ENCODE measurements at places on chromosomes 6 and 20.

DNA sequence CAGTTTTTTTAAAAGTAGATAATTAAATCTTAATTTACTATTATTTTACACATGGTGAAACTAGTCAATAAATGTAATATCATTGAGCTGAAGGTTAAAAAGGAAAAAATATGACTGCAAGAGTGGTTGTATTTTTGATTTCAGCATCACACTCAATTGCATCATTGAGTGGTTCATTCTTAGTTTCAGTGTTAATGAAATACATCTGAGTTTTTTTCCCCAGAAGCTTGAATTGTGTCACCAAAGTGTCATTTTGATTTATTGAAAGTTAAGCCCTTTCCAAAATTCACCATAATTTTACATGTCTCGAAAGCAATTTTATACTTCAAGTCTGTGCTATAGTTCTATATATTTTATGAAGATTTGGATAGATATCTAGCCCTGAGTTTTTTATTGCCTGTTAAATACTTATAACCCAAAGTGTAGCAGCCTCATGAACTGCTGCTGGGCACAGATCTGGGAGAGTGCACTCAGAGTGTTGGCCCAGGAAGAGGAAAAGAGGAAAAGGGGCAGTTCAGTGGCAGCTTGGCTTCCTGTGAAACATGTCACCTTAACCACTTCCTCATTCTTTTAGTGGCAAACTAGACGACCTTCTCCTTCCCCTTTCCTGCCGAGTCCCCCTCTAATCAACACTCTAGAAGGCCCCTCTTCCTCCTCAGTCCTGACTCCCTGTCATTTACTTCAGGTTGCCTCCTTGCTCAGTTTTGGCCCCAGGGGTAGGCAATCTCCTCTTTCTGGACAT is 140.7 kb downstream of the ESR1 start:
- no peak for DNase-seq

DNA sequence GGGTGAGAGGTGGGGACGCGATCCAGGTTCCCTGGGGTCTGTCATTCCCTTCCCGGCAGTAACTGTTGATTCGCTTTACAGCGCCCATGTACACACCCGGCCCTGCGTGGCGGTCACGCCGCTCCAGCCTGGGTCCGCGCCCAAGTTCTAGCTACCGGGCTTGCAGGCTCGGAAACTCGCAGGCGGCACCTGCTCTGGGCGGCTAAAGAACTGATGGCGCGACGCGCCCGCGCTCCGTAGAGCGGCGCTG is 1.4 kb upstream of the POU3F2 start:
- DNase-seq = no peak

DNA sequence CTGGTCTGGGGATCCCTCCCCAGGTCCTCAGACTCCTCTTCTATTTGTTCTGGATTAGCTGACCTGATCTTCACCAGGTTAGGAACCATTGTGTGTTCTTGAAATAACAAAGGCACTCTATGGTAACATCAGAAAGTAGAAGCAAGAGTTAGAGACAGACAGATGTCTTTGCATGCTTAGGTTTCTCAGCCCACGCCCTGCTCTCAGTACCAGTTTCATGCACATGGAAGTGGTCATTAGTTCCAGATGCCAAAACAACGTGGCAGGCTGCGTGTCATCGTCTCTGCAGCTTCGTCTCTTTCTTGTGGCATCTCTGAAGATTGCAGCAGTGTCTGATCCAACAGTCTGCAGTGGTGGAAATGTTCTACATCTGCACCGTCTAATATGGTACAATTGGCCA is 89.4 kb downstream of the PACRG start:
- no peak for DNase-seq

DNA sequence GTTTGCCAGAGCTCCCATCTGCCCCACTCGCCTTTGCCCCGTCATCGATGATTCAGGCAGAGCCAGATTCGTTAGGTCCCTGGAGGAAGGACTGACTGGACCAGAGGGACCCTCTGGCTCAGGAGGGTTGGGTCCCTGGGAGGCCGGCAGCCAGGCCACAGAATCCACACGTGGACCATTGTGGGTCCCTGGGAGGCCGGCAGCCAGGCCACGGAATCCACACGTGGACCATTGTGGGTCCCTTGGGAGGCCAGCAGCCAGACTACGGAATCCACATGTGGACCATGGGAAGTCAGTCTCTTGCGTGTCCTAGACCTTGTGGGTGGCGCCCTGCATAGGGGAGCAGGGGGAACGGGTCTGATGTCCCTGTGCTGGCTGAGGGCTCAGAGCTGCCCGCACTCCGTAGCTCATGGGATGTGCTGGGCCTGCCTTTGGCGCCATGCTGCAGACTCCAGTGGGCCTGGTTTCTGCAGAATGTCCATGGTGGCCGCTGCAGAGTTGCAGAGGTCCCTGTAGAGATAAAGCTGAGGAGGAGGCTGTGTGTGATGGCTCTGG is 23.5 kb downstream of the UCKL1 start:
- no peak for DNase-seq

DNA sequence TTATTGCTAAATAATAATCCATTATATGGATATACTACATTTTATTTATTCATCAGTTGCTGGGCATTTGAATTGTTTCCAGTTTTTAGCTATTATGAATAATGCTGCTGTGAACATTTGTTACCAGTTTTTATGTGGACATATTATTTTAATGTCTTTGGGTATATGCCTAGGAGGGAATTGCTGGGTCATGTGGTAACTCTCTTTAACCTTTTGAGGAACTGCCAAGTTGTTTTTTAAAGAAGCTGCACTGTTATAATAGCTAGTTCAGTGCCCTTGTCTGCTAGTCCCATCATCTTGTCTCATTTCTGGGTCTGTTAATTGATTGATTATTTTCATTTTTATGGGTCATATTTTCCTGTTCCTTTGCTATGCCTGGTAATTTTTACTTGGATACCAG is 56.3 kb downstream of the FOXO3 start:
- no peak for DNase-seq

DNA sequence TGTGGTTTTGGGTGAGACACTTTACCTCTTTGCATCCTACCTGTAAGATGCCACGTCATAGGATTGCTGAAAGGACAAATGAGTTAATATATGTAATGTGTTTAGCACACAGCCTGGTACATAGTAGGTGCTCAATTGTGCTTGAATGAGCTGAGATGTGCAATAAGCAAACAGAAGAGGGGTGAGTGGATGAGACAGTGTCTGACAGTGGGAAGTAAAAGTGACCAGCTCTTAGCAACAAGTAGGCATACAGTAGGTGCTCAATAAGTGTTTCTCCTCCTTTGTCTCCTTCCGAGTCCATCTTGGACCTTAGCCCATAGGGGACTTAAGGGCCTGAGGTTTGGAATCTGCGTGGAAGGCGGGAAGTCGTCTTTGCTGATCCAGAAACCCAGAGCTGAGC is 104.7 kb downstream of the CEBPB start:
- DNase-seq = no peak

DNA sequence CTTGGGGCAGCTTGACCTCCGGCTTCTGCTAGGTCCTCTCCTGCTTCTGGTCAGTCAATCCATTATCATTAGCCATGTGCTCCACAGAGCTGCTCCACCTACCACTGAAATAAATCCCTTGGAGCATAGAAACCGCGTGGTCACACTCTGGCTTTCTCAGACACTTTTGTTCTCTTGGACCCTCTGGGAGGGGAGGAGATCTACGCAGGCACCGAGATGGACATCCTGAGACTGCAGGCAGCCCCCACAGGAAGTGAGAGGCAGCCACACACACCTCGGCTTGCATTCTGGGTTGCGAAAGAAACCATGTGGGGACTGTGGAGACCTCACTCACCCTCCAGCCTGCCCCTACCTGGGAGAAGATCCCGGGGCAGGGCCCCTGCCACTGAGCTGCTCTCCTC is 79.5 kb downstream of the FYN start:
- DNase-seq = no peak

GRCh38 chr6:31332637-31333602 is 24.1 kb downstream of the HLA-B start:
- DNase-seq = no peak

GRCh38 chr6:34914358-34914757 is 25.3 kb downstream of the ANKS1A start:
- DNase-seq = no peak

GRCh38 chr20:60584221-60584620 is 626.0 kb downstream of the CDH26 start:
- no peak for DNase-seq

GRCh38 chr20:51439160-51439689 is 103.3 kb downstream of the NFATC2 start:
- no peak for DNase-seq

- no peak for DNase-seq
Observed at GRCh38 chr20:20666359-20666758, 46.1 kb downstream of the RALGAPA2 start.

DNA sequence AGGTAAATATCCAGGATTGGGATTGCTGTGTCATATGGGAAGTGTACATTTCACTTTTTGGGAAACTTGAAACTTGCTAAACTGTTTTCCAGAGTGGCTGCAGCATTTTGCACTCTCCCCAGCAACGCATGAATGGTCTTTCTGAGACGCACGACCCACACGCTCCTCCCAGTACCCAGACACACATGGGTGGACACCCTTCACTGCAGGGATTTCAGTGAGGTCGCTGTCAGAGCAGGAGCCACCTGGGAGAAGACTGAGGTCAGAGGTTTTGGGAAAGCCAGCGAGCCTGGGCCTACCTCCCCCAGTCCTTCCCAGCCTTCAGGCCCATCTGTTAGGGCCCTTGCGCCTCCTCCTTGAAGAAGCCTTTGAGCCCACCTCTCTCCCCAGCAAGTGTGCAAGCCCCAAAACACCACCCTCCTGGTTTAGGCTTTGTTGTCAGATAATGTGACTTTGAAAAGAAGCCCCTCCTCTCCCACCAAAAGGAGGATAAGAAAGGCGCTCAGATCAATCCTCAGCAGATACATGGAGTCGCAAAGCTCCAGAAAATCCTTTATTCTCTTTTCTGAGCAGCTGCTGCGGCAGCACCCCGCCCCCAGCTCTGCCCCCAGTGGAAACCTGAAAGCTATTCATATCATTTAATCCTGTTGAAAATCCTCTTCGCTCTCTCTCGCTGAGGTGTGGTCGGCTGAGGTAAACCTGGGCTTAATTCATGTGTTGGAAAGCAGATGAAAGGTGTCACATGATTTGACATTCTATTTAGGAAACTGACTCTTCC is 12.7 kb upstream of the JAG1 start:
- no peak for DNase-seq

DNA sequence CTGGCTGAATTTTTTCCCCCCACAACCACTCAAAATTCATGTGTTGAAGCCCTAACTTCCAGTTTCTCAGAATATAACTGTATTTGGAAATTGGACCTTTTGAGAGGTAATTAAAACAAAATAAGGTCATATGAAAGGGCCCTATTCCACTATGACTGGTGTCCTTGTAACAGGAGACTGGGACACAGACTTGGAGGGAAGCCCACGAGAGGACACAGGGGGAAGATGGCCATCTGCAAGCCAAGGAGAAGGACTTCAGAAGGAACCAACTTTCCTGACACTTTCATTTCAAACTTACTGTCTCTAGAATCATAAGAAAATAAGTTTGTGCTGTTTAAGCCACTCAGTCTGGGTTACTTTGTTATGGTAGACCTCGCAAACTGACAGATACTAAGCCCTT is 134.6 kb downstream of the ATXN1 start:
- DNase-seq = no peak

DNA sequence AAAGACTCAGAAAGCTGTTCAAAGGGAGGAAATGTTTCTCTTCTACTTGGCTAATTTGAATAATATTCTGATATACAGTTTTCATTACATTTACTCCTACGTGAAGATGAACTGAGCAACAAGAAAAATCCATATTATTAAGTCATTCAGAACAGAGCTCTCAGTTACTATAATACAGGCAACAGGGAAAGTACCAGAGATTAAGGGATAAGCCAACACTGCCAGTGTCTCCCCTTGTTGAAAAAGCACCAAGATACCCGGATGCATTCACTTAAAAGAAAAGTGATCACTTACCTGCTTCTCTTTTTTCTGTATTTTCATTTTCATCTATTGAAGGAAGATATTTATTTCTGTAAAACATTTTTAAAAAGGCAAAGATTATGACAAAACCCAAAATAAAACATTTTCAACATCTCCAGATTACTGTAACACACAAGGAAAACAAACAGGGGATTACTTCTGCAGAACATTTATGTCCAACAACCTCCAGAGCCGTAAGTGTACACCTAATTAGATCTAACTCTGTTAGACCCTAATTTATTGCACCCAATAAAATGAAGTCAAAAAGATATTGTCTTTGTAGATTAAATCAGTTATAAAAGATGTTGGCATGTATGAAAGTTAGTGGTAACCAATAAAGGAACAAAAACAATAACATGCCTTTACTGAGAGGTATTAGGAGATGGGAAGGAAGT is 67.0 kb downstream of the CHD6 start:
- no peak for DNase-seq

- no peak for DNase-seq
Observed at GRCh38 chr6:164057876-164058275, 643.4 kb downstream of the QKI start.

DNA sequence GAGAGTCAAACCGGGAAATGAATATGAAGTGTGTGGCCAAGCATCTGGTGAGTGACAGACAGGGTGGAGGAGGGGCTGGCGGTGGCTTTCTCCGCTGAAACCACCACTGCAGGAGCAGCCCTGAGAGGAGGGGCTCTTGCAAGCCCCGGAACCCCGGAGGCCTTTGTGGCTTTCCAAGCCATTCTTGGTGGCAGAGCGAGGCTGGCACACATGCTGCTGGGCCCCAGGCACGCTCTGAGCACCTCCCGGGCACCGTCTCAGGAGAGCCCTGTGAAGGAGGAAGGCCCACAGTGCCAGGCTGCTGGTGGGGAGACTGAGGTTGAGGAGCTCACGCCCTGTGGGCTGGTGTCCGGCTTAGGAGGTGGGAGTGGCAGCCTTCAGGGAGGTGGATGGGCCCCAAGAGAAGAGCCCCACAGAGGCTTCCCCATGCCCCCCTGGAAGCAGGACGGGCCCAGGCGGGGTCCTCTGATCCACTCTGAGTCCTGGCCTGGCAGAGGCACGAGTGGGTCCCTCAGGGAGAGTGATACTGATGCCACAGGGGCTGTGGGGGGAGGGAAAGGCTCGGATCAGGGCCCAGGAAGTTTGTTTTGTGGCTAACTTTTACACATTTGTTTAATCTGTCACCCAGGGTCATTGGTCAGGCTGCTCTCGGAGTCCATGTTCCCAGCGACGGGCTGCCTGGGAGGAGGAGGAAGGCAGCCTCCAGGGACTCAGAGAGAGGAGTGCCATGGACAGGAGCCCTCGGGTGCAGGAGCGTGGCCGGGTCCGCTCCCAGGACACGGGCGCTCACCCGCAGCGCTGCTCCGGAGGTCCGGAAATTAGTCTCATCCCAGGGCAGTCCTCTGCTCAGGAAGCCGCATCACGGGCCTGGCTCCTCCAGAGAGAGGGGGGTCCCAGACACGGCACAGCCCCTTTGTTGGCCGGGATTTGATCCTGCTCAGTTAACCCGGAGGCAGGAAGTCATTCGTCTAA is 170.7 kb downstream of the ERMARD start:
- DNase-seq = no peak
